ENCODE measurements at places on chromosomes 5 and 9. TPM values are rescaled to one million over a fixed set of nuclear protein-coding genes. Genes with fewer than 3 reads are reported as not detected.

DNA sequence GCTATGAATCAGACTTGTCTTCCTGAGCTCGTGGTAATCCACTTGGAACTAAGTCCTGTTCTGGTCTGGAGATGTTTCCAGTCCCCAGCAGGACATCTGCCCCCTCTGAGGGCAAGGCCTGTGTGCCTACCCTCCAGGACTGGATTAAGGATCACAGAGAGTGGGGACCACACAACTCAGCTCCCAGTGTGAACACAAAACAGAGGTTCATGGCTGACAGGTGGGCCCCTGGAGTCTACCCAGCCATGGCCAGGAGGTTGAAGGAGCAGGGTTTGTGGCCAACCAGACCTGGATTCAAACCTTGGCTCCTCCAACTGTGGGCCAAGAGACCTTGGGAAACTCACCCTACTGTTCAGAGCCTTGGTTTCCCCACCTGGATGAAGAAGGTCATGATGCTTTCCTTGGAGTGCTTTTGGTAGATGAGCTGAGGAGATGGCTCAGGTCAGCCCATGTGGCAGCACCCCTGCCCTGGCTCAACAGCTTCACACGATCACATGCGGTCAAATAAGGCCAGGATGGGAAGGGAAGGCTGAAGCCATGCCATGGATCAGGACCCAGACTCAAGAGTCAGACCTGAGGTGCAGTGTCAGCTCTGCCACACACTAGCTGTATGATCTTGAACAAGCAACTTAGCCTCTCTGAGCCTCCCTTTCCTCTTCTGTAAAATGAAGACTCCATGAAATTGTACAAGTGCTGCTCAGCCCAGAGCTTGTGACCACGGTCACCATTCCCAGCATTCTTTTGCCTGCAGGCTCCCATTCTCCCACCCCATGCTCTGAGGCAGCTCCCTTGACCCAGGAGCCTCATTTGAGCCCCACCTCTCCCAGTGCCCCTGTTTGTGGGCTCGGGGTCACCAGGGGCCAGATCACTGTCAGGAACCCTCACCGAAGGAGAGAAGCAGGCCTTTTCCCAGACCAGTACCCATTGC lies 27.3 kb upstream of the ANGPTL2 start:
- DNase-seq = no peak

- DNase-seq = no peak
Observed at GRCh38 chr5:116411101-116411571, 163.5 kb downstream of the SEMA6A start.

DNA sequence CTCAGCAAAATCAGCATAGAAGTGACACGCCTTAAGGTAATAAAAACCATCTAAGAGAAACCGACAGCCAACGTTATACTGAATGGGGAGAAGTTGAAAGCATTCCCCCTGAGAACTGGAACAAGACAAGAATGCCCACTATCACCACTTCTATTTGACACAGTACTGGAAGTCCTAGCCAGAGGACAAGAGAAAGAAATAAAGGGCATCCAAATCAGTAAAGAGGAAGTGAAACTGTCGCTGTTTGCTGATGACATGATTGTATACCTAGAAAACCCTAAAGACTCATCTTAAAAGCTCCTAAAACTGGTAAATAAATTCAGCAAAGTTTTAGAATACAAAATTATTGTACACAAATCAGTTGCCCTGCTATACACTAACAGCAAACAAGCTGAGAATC lies 393.3 kb downstream of the KIF4B start:
- DNase-seq = no peak

- DNase-seq = no peak
Observed at GRCh38 chr9:88820055-88820454, 171.2 kb upstream of the S1PR3 start.

CNTNAP3B gene
- total RNA-seq = not detected

C9orf153 gene
- total RNA-seq = not detected

PCDHB5 gene
- total RNA-seq = not detected
